Anterior cingulate cortex (tissue), 58 donors: ENCODE measurements at places on chromosomes 13 and 19.

DNA sequence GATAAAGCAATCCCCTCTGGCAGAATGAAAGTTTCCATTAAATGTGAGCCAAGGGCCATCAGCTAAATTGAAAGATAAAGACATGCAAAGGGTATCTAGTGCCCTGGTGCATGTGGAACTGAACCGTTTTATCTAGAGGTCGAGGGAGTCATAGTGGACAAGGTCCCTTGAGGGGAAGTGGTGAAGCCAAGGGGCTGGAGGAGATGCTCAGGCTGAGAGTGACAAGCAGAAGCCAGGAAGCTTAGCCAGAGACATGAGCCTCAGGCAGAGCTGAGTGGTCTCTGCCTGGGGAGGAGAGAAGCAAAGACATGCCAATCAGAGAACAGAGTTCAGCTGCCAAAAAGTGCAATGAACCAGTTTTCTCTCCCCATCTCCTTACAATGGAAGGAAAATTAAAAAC, 68.1 kb upstream of the SLC10A2 start:
- DNase-seq: no peak

DNA sequence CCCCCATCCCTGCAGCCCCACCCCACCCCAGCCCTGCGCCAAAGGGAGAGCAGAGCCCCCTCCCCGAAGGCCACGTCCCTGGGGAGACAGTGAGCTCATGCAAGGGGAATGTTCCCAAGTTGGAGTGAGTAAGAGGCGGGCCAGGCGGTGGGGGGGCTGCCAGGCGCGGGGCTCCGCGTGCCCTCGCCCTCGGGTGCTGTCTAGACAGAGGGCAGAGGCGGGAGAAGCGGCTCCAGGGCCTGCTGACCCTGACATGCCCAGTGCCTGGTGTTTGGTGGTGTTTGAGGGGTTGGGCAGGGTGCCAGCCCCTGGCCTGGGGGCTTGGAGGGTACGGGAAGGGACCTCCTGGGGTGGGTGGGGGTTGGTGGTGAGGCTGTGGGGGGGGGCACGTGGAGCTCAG, 1.0 kb downstream of the FSTL3 start:
- no peak for DNase-seq

DNA sequence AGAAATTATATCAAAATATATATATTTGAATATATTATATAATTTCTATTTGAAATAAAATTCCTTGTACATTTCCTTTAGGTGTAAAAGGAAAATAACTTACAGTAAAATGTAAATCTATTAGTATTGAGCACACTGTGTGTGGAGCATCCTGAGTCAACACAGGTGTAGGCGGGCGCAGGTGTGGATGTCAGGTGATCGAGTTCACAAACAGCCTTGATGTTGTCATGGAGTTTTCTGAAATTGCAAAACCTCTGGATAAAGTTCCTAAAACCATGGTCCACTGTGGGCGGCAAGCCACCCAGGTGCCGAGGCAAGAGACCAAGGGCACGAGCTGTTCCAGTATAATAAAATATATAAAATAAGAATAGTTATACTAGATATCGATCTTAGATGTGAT, 27.7 kb upstream of the MCF2L start:
- DNase-seq: no peak

DNA sequence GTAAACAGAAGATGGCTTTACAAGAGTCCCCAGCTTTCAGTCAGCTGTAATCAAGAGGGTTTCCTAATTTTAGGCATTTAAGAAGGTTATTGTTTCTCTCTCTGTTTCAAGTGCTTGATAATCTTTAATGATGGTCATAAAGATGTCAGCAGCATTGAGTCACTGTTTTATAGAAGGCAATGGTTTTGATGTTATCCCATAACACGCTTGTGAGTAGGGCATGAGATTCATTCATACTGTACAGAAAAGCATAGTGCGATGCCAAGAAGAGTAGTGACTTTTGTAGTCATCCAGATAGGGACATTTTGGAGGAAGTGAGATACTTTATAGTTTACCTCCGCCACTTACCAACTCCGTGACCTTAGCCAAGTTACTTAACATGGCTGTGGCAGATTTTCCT, 364.2 kb upstream of the SLC10A2 start:
- no peak for DNase-seq

DNA sequence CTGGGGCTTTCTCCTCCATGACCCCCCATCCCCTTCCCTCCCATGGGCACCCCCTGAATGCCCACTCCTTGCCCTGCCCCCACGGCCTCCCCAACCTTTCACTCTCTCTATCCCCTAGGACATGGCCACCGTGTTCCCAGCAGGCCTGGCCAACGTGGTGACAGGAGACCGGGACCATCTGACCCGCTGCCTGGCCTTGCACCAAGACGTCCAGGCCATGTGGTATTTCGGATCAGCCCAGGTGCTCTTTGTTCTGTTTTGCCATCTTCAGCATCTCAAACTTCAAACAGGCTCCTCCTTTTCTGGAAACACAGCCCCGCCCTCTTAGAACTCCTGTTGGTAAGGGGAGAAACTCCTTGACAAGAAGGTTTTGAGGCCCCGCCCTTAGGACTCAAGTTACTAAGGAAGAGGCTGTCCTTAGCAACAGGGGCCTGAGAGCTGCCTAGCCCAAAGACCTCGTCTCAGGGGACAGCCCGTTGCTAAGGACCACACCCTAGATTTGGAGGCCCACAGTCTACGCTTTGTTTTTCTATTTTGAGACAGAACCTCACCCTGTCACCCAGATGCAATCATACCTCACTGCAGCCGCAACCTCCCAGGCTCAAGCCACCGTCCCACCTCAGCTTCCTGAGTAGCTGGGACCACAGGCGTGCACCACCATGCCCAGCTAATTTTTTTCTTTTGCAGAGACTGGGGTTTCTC, 5.1 kb upstream of the FLT3LG start:
- no peak for DNase-seq

DNA sequence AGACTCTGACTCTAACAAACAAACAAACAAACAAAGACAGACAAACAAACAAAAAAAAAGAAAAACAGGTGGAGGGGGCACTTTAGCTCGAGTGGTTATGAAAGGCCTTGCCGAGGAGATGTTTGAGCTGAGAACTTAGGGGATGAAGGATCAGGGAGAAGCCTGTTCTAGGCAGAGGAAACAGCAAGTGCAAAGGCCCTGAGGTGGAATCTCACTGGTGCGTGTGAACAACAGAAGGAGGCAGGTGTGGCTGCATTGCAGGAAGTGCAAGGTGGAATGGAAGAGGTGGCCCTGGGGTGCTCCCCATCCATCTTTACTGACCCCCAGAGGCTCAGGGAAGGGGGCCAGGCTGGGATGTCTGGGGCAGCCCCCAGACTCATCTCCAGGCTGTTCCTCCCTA, 41.9 kb downstream of the CYP4F22 start:
- no peak for DNase-seq

DNA sequence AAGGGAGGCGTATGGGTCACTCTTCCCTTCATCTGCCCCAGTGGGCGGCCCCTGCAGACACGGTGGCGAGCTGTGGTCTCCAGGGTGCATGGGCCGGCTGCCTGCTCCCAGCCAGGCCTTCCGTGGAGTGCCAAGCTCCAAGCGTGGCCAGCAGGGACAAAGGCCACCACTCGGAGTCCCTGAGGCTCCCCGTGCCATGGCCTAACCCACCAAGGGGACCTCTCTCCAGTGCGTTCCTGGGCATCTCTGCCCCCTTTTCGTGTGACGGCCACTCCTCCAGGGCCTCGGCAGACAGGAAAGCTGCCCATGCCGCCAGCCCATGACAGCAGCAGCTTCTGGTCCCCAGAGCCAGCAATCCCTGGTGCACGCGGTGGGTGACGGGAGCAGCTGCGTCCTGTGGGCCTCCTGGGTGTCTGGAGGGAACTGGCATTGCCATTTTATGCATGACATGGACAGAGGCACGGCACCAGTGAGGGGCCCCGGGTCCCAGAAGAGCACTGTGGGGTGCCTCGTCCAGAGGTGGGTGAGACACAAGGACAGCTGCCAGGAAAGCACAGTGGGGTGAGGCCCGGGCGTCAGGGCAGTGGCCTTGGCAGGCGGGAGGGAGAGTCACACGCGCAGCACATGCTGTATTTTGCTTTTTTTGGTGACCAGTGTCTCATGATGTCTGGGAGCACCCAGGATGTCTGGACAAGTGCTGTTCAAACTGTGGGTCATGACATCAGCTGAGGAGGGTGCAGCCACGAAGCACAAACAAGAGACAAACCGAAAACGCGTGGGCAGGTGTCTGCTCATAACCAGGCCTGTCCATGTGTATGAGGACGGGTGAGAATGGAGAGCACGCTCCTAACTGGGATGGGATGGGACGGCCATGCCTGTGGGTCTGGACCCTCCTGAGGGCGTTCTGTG, 32.3 kb downstream of the CEBPG start:
- no peak for DNase-seq

- DNase-seq: no peak
Measured at GRCh38 chr19:46241626-46242025, 12.1 kb downstream of the IGFL1 start.

DNA sequence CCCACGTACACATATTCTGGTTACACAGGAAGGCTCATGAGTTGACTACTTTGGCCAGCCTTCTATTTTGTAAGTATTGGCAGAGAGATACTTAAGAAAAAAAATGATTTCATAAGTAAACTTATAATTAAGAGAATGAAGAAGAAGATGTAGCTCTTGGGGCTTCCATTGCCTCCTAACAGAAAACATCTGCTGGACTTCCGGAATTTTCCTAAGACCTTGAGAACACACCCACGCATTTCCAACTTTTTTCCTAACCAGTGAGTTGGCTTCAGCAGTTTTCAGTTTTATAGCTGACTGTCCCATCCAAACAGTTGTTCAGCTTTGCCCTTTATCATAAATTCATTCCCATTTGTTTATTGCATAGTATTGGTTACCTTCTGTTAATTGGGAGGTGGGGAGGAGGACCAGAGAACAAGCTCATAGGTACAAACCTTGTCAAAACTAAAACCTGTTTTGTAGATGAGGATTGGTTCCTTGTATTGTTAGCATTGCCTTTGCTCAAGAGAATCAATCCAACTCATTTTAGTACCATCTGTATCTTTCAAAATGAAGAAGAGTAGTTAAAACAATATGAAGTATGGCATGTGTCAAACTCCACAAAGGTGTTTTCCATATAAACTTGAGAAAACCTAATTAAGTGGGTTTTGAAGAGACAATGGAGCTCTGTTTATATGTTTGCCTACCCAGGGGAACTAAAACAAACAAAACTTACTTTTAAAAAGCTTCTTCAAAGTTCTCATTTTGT, 93.9 kb downstream of the COL4A2 start:
- no peak for DNase-seq

DNA sequence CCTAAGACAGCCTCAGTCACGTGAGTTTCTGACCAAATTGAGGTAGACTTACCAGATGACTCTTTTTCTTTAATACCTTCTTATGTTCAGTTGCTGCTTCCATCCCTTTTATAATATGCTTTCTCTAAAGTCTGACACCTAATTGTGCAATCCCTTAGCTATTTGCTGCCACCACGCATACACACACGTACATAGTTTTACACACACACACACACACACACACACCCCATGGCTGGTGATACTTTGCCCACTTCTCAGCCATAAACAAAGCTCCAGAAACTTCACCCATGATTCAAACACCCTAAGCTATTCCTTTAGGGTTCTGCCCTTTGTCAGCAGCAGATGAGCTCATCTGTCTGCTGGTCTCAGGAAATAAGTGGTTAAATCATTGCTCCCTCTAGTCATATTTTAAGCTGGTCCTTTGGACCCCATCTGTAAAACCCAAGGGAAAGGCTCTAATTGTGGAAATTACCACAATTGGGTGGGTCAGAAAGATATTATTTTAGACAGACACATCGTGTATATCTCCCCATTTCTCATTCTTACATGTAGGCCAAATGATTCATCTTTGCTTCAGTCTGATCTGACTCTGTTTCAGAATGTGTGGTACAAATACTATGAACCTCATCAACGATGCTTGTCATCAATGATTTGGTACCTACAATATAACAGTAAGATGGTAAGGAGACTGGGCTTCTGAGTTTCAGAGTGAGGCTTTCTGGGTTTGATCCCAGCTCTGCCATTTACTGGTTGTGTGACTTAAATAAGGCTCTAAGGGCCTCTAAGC, 69.2 kb downstream of the NALCN start:
- DNase-seq: no peak

- no peak for DNase-seq
Measured at GRCh38 chr13:30832377-30832776, 73.7 kb upstream of the MEDAG start.

DNA sequence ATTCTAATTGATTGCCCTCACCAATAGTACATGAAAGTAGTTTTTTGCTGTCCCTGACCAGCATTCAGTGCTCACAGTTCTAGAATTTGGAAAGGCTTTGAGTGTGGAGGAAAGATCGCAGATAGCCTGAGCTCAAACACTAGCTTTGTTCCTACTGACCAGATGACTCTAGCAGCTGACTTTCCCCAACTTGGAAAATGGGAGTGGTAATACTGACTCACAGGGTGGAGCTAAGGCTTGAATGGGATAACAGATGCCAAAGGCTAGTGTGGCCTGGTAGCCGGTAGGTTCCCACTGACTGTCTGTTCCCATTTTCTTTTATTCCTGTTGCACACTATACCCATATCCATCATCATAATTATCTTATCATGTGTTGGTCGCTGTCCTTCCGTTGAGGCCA, 3.7 kb downstream of the ZSCAN22 start:
- DNase-seq: no peak

GRCh38 chr13:93173654-93174053, 53.0 kb upstream of the GPC6 start:
- DNase-seq: no peak

- no peak for DNase-seq
Measured at GRCh38 chr19:2433854-2434253, 6.5 kb upstream of the TIMM13 start.

GRCh38 chr19:50557009-50557613, 11.1 kb downstream of the LRRC4B start:
- DNase-seq: no peak

DNA sequence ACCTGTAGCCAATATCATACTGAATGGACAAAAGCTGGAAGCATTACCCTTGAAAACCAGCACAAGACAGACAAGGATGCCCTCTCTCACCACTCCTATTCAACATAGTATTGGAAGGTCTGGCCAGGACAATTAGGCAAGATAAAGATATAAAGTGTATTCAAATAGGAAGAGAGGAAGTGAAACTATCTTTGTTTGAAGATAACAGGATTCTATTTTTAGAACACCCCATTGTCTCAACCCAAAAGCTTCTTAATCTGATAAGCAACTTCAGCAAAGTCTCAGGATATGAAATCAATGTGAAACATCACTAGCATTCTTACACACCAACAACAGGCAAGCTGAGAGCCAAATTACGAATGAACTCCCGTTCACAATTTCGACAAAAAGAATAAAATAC, 17.8 kb upstream of the CCNA1 start:
- DNase-seq: no peak

GRCh38 chr13:45412274-45413049, 5.7 kb downstream of the SLC25A30 start:
- DNase-seq: no peak
